Activated T-cell treated with anti-CD3 and anti-CD28 coated beads, Interleukin-2, amount 50 U/mL, for 4 hours (primary cell): ENCODE measurements at places on chromosomes 2 and 18. TPM values are rescaled to one million over a fixed set of nuclear protein-coding genes. Genes with fewer than 3 reads are reported as not detected.

- DNase-seq = no peak
These were observed 48.9 kb upstream of the NABP1 start for GRCh38 chr2:191629001-191629453.

- no peak for DNase-seq
These were observed 125.8 kb upstream of the MYO3B start for GRCh38 chr2:170052151-170052550.

The DHRS9 gene
- 4.6 TPM for total RNA-seq

The SLC16A14 gene
- 0.43 TPM for total RNA-seq
